ENCODE measurements at places on chromosomes 12 and 14.

GRCh38 chr12:80472911-80473500 is 29.0 kb downstream of the PTPRQ start:
- ATAC-seq = peak; percentile 62

- ATAC-seq = no peak
Observed at GRCh38 chr12:25745281-25745680, 192.2 kb upstream of the LMNTD1 start.

DNA sequence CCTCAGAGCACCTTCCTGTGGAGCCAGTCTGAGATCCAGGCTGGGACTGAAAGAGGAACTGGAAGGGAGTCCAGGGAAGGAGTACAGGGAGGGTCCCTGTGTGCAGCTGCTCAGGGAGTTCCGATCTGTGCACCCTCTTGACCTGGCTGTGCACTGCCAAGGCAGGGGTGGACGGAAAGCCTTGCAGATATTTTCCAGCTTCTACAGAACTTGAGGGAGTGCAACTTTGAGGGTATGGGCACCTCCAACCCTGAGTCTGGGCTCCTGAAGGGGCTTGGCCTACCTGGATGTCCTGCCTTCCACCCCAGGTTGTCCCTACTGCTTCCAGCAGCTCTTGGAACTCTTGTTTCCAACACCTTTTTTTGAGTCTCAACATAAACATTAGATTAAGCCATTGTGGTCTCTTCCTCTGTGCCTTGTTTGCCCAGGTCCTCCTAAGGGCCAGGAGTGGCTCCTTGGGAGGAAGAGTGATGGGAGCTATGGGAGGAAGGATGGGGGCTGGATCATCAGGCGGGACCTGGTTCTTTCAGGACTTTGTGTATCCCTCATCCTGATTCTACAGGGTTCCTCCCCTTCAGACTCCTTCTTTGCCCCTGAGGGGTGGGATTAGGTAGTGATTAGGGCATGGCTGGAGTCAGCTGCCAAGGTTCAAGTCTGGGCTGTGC is 3.5 kb downstream of the KRT7 start:
- ATAC-seq = no peak

- ATAC-seq = no peak
Observed at GRCh38 chr12:89350630-89351488, 1.4 kb downstream of the DUSP6 start.

DNA sequence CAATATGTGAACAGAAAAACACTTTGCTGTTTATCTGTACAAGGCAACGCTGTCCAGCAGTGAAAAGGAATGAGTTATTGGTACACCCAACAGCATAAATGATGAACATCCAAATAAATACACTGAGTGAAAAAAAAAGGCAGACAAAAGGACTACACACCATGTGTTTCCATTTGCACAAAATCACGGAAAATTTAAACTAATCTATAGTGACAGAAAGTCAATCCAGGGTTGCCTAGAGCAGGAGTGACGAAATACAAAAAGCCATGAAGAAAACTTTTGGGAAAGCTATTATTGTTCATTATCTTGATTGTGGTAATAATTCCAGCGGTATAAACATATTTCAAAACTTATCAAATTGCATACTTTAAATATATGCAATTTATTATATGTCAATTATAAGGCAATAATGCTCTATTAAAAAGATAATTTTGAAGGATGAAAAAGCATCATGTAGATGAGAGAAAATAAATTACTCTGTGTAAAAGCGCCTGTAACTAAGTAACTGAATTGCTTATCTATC is 578.0 kb upstream of the TMEM132C start:
- ATAC-seq = no peak

GRCh38 chr12:4037747-4038312 is 164.6 kb upstream of the PARP11 start:
- ATAC-seq = no peak

DNA sequence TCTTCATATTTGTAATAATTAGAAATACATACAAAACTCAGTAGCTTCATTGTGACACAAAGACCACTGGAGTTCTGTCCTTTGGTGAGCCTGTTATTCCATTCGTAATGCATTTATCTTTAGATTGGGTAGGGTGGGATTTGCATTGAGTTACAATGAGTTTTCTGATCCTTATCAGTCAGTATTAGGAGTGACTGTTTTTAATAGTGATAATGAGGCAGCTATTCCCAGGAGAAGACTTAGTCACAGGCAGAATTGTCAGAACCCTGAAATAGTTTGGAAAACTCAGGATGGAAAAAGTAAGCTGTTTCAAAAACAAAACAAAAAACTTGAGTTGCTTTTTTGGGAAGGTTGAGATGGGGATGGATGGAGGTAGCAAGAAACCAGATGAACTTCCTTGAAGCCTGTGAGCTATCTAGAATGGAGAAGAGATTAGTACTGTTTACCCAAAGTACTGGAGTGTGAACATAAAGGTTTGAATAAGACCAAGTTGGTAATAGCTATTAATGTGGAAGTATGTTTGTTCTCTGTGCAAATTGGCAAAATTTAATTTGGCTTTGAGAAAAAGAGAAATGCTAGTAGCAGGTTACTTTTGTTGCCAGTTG is 38.6 kb downstream of the FBXO34 start:
- ATAC-seq = no peak

- no peak for ATAC-seq
Observed at GRCh38 chr12:104604995-104605675, 148.4 kb downstream of the CHST11 start.

DNA sequence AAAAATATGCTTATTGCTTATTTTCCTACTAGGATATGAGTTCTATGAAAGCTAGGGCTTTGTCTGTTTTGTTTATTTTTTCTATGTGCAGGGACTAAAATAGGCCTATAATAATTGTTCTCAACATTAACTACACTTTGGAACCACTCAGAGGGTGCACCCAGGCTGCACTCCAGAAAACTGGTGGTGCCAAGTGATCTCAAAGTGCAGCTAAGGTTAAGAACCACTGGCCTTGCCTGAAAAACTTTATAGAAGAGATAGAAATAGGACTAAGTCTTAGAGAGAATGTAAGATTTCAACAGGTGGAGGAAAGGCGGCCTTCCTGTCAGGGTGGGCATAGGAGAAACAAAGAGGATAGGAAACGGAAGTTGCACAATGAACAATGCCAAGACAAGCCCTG is 37.7 kb upstream of the NR1H4 start:
- ATAC-seq = no peak

DNA sequence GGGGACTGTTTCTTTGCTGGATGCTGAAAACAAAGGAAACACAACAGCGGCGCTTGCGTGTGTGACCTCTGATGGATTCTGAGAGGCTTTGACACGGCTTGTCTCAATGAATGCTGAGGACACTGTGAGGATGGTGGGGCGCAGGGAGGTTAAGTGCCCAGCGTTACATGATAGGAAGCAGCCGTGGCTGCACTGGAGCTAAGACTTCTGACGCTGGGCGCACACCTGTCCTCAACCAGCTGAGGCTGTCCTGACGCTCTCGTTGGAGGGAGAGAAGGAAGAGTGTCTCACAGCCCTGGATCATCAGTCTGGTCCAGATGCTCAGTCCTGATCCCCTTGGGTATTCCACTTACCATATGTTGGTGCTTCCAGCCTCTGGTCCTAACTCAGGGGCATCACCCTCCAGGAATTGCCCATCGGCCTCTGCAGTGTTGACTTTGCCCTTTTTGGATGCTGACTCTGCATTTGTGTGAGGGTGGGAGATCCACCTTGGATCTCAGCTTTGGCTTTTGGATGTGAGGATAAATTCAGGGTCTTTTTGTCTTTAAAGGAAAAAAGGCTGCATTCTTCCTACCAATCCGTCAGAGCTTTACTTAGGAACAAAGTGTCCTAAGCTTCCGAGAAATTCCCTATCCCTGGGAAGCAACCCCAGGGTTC is 125.2 kb downstream of the ZNF664 start:
- no peak for ATAC-seq

- ATAC-seq = no peak
Observed at GRCh38 chr12:30840715-30841114, 85.8 kb upstream of the TSPAN11 start.

DNA sequence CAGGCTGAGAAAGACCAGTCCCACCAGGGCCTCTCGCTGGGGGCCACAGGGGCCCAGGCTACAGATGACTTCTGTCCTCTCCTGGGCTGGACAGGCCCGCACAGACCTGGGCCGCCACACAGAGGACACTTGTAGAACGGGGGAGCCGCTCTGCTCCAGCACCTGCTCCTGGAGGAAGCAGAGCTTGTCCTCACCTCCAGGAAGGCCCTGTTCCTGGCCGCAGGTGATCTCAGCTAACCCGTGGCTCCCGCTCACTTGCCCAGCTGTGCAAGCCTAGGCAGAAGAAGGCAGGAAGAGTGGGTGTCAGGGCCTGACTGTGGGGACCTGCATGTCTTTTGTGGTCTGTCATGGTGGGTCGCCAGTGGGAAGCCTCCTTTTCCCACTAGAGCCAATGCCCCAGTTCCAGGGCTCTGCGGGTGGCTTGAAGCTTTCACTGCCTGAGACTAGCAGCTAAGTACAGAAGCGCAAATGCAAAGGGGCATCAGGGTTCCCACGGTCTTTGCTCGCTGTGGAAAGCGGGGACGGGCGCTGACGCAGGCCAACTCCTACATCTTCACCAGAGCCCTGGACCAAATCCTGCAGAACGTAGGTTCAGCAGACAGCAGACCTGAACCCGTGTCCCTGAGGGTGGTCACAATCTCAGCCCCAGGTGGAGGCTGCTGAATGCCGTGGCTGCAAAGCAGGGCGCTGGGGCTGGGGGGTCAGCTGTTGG is 8.8 kb upstream of the CEP170B start:
- ATAC-seq = peak; percentile 36

GRCh38 chr12:95460105-95460504 is 13.8 kb upstream of the METAP2 start:
- ATAC-seq = no peak

GRCh38 chr12:11959117-11959823 is 111.5 kb upstream of the BCL2L14 start:
- peak; percentile 41 for ATAC-seq

GRCh38 chr12:71315328-71315985 is 124.1 kb upstream of the LGR5 start:
- ATAC-seq = peak; percentile 91

GRCh38 chr12:130904064-130904463 is 32.2 kb downstream of the RAN start:
- no peak for ATAC-seq

DNA sequence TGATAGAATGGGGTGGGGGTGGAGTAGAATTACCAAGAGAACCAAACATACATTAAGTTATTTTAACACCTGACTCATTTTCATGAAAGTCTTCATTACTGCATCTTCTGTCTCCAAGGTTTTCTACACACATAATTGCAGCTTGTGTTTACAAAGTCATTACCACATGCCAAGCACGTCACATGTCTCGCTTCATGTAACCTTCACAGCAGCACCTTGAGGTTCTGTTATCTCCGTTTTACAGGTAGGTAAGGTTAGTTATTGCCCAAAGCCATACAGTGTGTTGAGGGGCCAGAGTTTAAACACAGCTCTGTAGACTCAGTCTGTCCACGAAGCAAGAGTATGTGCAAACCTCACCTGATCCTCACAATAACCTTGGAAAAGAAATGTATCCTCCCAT is 64.3 kb upstream of the RBM19 start:
- ATAC-seq = no peak

GRCh38 chr14:79091381-79091963 is 921.3 kb downstream of the NRXN3 start:
- no peak for ATAC-seq

DNA sequence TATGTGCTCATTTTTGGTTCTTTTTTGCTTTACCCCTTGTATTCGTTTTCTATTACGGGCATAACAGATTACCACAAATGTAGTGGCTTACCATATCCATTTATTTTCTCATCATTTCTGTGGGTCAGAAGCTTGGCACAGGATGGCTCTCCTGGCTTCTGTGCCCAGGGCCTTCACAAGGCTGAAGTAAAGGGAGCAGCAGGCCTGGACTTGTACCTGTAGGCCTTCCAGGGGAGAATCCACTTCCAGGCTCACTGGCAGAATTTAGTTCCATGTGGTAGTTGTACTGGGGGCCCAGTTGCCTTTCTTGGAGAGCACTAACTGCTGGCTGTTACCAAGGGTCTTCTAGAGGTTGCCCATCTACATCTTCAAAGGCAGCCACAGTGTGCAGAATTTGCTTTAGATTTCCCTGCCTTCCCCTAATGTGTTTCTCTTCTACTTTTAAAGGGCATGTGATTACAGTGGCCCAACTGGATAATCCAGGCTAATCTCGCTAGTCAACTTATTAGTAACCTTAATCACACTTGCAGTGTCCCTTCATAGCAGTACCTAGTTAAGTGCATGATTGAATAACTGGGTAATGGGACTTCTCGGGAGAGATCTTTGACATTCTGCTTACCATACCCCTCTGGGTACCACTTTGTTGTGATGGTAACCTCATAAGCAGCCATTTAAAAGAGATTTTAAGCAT is 67.0 kb downstream of the CRADD start:
- peak; percentile 39 for ATAC-seq

GRCh38 chr12:10196210-10196609 is 16.5 kb upstream of the GABARAPL1 start:
- no peak for ATAC-seq

Data from esophagus mucosa (tissue), 1 donor.